Renal cortex interstitium (tissue), 15 donors: ENCODE measurements at places on chromosomes 12 and 14.

- DNase-seq, result no peak
Observed at GRCh38 chr14:96803958-96804357, 6.8 kb downstream of the VRK1 start.

GRCh38 chr12:132754160-132754932 is 7.3 kb downstream of the ANKLE2 start:
- no peak for DNase-seq

- DNase-seq, result no peak
Observed at GRCh38 chr12:94535510-94535921, 75.8 kb upstream of the CEP83 start.

GRCh38 chr12:56061982-56062381 is 18.0 kb upstream of the ERBB3 start:
- DNase-seq, result no peak

- no peak for DNase-seq
Observed at GRCh38 chr12:91059211-91059610, 1.4 kb upstream of the KERA start.

DNA sequence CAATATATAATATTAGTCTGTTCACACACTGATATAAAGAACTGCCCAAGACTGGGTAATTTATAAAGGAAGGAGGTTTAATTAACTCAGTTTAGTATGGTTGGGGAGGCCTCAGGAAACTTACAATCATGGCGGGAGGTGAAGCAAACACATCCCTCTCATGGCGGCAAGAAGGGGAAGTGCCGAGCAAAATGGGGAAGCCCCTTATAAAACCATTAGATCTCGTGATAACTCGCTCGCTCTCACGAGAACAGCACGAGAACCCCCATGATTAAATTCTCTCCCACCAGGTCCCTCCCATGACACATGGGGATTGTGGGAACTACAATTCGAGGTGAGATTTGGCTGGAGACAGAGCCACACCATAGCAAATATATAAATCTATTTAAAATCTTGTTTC is 269.8 kb downstream of the ATP23 start:
- DNase-seq, result no peak

GRCh38 chr14:101849125-101849524 is 87.6 kb downstream of the PPP2R5C start:
- no peak for DNase-seq

GRCh38 chr12:17369556-17369955 is 720.4 kb downstream of the RERGL start:
- no peak for DNase-seq

DNA sequence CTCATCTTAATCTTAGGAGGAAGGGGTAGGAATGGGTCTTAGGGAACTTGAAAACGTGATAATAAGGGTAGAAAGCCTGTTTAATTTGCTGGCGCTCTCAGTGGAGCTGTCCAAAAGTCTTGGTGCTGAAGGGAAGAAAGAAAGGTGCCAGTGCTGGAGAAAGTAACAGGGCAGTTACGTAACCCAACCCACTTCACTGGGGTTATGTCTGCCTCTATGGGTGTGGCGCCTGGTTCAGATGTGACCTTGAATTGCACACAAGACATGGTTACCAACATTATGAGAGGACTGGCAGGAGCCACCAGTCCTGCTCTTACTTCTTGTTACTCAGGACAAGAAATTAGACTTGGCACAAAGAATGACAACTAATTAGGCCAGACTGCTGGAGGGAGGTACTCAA is 18.6 kb upstream of the GPATCH2L start:
- DNase-seq, result peak; percentile 59

GRCh38 chr12:112341046-112341825 is 41.0 kb downstream of the HECTD4 start:
- no peak for DNase-seq

DNA sequence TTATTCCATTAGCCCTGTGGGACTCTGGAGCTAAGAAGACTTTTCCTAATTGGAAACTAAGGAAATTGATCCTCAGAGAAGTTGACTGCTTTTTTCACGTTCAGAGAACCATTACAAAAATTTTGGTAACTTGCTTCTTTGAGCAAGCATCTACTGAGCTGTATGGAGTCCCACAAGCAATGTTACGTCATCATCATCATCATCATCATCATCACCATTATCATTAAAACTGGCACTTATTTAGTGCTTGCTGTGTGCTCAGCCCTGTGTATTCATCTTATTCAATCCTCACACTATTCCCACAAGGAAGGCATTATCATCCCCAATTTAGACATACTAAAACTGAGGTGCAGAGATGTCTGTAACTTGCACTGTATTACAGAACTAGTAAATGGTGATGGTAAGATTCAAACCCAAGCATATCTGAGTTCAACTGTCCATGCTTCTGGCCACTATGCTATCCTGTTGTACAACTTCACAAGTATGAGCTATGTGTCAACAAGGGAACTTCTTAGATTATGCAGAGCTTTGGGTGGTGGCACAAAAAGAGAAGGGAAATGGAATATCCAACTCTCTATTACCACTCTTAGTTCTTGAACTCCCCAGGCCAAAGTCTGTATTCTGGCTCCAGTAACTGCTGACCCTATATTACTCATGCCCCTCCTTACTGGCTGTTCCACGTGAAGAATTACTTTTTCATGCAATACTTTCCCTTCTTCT is 6.3 kb downstream of the KRT1 start:
- no peak for DNase-seq

- DNase-seq, result no peak
Observed at GRCh38 chr12:101045486-101046464, 164.3 kb downstream of the SLC5A8 start.

DNA sequence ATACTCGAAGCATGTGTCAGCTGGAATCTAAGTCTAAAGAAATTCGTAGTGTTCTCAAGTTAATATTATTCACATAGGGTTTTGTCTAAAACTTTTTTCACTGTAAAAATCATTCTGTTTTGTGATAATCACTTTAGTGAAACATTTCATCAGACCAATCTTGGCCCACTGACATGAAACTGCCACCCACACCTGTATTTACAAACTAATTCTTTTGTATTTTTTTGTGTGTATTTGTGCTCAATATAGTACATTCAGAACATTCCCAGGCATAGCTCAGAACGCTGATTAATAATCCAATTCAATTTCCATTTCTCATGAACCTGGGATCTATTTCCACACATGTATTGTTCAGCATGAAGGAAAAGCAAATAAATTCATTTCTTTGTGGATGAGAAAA is 191.7 kb downstream of the RASSF9 start:
- no peak for DNase-seq

GRCh38 chr14:33809396-33809981 is 141.4 kb downstream of the EGLN3 start:
- no peak for DNase-seq

DNA sequence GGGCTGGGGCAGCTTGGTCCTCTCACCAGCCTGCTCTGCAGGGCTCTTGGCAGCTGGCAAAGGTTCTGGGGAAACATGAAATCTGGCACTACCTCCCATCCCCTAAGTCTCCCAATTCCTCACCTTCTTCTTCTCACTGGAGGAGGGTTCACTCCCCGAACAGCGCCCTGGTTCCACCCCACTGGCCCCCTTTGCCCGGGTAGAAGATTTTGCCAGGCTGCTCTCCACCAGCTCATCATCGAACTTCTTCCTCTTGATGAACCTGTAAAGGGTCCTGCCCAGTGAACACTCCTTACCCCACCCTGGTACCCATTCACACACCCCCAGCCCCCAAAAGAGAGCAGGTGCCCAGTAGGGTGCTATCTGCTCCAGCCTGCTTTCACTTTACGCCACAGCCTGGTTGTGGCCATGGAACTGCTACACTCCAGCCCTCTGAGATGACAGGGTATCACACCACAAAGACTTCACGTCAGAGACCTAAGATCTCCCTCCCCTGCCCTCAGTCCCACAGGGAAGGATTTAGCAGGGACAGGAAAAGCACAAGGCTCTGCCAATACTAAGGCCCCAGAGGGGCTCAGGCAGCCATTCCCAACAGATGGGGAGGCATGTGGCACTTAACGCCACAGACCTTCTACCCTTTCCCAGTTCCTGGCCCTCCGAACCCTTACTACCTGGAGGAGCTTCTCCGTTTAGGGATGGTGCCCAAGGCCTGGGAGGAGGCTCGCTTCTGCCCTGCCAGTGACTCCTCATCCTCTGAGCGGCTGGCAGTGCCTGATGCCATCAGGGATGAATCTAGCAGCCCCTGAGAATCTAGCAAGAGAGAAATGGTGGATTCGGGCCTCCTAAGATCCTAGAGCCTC is 2.3 kb downstream of the MCRS1 start:
- DNase-seq, result no peak

DNA sequence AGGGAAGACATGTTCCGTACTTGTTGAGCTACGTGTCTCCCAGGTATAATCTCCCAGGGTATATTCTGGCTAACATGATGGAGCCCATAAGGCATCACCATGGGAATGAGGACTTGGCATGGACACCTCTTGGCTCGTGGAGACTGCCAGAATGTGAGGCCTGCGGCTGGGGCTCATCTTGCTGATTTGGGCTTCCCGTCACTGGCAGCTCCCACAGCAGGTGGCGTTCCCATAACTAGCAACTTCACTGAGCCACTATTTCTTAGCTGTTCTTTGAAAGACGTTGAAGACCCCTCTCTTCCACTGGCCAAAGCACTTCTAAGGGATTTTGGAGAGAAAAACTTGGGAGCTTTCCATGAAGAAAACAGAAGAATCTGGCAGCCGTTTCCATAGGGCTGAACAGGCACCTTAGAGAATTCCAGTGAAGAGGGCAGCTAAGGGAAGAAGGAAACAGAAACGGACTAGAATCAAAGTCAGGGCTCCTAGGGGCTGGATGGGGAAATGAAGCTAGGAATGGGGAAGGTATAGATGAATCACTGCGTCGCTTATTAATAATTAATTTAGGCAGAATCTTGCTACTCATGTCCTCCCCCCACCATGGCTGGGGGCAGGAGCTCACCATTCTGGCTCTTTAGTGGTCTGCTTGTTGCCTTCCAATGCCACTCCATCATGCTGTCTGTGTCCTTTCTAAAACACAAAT is 39.7 kb upstream of the FOS start:
- DNase-seq, result no peak

DNA sequence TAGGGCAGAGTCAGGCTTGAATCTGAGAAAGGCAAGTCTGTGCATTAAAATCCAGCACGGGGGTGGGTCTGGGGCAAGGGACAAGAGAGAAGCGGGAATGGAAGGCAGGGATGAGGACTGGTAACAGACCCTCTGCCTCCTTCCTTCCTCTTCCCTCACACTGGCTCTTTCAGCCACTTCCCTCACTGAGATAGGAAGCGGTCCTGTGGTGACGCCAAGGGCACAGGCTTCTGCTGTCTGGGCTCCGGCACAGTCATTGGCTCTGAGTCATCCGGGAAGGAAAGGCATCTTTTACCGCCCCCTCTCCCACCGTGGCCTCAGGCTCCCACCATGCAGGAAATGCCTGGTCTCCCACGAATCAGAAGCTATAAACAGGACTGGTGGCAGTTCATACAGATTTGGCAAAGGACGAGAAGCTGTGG is 70.2 kb downstream of the ETV6 start:
- no peak for DNase-seq

- DNase-seq, result no peak
Observed at GRCh38 chr14:95128140-95128539, 29.2 kb downstream of the DICER1 start.

DNA sequence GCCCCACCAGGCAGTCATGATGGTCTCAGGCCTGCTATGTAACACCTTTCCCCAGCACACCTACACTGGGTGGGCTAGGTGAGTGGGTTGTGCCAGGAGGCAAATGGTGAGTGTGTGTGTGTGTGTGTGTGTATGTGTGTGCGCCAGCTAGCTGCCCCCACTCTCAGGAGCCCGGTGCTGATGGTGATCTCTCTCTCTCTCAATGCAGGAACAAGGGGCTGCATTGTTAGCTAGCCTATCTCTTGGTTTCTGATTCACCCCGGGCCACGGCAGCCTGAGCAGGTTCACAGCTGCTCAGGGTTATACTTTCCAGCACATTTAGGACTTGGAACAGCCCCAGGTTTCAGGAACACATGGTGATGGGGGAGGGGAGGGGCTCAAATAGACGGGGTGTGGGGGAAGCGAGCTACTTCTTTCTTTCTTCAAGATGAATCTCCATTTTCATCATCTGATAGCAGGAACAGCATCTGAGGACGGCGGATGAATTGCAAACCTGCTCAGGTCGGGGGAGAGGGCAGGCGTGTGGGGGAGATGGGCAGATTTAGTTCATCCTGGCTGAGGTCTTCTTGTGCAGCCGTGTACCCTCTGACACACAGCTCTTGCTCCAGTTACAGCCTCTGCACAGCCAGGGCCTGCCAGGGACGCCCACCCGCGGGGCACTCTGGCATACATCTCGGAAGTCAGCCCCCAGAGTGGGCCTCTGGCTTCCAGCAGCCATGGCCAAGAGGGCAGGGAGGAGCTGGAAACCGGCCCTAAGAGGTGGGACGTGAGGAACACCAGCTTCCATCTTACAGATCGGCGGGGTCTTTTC is 137.6 kb downstream of the ZFP36L1 start:
- DNase-seq, result no peak

DNA sequence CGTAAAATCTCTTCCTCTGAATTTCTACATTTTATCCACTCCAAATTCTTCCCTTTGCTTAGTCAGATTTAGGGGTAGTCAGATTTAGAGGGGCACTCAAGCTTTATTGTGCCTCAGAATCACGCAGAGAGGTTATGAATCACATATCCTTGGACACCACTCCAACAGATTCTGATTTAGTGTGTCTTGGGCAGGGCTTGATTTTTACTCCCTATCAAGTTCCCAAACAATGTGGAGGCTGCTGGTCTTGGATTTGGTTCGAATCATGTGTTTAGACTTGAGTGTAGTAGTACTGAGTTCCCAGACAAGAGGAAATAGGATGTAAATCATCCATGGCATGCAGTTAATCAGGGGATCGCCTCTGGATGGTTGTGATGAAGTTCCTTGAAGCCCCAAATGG is 298.1 kb upstream of the CLEC14A start:
- no peak for DNase-seq

DNA sequence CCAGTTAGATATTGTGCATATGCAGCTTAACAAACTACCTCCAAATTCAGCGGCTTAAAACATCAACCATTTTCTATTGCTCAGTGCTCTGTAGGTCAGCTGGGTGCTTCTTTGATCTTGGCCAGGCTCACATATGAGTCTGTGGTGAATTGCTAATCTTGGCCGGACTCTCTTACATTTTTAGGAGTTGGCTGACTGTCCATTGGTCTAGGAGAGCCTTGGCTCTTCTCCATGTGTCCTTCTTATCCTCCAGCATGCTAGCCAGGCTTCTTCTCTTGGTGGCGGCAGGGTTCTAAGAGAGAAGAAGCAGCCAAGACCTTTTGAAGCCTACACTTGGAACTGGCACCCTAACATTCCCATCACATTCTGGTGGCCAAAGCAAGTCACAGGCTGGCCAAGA is 174.3 kb upstream of the PWP1 start:
- no peak for DNase-seq

- no peak for DNase-seq
Observed at GRCh38 chr12:109573914-109574244, 285 bp downstream of the MVK start.

- no peak for DNase-seq
Observed at GRCh38 chr12:62363506-62363905, 103.1 kb upstream of the MON2 start.

DNA sequence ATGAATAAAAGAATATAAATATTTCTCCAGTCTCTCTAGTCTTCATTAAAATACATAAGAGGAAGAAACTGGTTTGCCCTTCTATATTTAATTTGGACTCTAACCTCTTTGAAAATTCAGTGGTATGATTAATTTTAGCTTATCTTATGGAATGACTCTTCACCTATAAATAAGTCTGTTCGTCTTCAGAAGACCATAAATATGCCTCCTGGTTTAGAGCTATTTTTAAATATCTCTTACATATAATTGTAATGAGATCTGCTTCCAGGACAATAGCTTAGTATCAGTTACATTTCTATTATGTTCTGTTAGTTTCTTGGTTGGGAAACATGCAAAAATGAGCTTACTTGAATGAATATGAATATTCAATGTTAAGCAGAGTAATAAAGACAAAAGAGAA is 257.5 kb upstream of the HMGA2 start:
- no peak for DNase-seq

GRCh38 chr12:13219320-13219719 is 22.8 kb downstream of the EMP1 start:
- DNase-seq, result no peak
